ELF-1 (cell line): ENCODE measurements at places on chromosomes 11 and 22.
A peak's percentile ranks its signal among the peaks of the same experiment; 100 is the strongest.

- DNase-seq: peak; percentile 18
These were observed 379.2 kb downstream of the SHANK2 start for GRCh38 chr11:70872955-70873735.

GRCh38 chr11:84249344-84250135, 963.4 kb upstream of the CCDC90B start:
- DNase-seq: no peak

DNA sequence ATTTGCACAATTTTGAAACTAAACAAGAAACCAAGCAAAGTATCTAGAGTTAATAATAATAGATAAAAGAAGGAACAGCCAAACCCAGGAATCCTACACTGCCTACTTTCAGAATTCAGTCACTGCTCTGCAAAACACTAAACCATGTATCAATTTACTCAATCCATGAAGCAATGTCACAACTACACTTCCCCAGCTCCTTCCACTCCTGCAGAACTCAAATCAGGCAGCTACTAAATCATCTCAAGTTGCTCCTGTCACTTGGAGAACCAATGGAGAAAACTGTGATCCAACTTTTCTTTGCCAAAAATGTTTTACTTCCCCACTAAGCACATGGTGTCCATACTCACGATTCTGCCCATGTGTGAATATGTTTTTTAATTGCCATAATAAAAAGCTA, 24.9 kb upstream of the C11orf58 start:
- no peak for DNase-seq

DNA sequence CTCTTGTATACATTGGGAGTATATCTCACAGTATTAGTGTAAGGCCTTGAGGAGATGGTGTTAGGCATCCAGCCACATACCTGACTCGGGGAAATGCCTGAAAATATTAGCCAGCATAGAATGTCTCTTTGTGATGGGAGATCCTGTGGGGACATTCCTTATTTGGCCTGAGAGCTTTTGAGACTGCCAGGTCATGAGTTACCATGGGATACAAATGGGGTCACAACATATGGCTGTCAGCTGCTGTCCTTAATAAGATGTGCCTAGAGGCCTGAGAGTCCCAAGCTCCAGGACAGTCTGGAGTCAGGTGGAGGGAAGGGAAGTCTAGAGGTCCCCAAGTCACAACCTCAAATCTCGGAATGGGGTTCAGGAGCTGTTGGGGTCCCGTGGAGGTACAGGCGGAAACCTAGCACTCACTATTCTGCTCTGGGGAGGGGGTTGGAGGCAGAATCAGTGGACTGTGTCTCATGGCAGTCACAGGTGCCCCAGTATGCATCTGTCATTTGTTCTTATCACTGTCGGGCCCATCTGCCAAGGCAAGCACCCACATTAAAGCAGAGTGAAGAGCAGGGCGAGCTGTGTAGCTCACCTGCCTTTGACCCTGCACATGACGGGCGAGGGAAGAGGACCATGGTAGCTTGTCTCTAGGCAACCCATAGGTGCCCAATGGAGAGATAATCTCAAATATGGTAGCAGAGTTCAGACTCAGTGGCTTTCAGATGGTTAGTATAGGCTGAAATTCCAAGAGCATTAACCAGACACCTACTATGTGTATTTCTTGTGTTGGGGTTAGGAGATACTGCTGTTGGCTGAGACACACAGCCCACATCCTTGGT, 29.9 kb downstream of the KCNQ1OT1 start:
- DNase-seq: no peak

DNA sequence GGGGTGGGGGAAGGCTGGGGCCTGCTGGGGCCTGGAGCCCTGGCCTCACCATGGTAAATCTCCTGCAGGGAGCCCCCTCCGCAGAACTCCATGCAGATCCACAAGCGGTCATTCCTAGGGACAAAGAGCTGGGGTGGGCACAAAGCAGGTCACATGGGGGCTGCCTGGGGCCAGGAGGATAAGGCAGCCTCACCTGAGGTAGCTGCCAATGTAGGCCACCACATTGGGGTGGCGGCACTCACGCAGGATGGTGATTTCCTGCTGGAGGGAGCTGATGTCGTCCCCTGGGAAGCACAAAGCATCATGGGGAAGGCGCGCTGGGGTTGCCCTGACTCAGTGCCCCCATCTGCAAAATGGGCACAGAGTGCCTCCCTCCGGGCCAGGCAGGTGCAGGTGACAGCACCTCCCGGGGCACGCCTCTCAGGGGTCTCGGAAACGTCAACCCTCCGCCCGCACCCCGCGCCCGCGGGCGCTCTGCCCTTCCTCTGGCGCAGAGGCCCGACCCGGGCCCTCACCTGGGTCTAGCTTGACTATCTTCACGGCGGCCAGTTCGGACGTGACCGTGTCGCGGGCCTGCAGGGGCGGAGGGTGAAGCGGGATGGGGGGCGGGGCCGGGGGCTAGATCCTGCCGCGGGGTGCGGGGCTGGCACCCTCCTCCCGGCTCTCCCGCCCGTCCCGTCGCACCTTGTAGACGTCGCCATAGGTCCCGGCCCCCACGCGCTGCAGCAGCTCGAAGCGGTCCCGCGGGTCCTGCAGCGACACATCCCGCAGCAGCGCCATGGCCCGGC, 450 bp downstream of the MAP4K2 start:
- peak; percentile 28 for DNase-seq

DNA sequence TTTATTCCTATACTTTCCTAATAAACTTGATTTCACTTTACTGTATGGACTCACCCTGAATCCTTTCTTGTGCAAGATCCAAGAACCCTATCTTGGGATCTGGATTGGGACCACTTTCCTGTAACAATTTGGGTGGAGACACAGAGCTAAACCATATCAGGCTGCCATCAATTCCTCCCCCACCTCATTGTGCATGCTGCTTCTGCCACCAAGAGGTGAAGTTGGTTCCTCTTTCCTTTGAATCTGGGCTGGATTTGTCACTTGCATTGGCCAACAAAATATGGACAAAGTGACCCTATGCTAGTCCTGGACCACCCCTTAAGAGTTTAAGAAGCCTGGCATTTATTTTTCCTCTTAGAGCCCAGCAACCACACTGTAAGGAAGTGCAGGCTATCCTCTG, 39.4 kb upstream of the CEP295 start:
- DNase-seq: peak; percentile 13

GRCh38 chr11:2393941-2394817, 6.4 kb upstream of the TSSC4 start:
- DNase-seq: no peak

DNA sequence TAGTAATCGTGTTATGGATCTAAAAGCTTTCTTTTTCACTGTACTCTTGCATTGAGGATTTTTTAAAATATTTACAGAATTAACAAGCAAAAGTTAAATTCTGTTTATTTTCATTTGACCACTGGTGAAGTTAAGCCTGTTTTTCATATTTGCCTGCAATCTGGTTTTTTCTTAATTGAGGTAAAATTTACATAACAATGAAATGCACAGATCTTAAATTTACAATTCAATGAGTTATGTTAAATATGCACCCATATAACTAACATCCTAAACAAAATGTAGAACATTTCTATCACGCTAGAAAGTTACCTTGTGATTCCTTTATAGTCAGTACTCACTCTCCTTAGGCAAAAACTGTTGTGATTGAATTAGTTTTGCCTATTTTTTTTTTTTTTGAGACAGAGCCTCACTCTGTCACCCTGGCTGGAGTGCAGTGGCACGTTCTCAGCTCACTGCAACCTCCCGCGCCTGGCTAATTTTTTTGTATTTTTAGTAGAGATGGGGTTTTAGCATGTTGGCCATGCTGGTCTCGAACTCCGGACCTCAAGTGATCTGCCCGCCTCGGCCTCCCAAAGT, 54.5 kb upstream of the WEE1 start:
- no peak for DNase-seq

DNA sequence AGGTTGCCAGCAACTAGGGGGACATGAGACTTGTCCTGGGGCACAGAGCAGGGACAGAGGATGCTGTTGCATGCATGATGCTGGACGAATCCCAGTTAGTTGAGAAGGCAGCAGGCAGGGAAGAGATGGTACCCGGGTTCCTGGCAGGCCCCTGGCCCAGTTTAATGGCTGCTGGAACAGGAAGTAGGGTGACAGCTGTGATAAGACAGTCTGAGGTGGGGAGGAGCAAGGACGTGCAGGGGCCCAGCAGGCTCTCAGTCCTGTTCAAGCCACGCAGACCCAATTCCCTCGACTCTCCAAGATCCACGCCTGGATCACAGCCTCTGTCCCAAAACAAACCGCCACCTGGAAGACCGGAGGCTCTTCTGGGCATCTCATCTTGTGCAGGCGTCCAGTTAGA, 32.0 kb downstream of the LRRC10B start:
- DNase-seq: no peak

GRCh38 chr11:117819096-117820040, 5.2 kb downstream of the FXYD2 start:
- peak; percentile 92 for DNase-seq

- DNase-seq: no peak
These were observed 135.3 kb downstream of the KIF18A start for GRCh38 chr11:27972522-27973170.

- DNase-seq: no peak
These were observed 1.5 kb downstream of the APOBEC3H start for GRCh38 chr22:39098576-39098975.

- no peak for DNase-seq
These were observed 812 bp upstream of the SMTN start for GRCh38 chr22:31080164-31080847.

DNA sequence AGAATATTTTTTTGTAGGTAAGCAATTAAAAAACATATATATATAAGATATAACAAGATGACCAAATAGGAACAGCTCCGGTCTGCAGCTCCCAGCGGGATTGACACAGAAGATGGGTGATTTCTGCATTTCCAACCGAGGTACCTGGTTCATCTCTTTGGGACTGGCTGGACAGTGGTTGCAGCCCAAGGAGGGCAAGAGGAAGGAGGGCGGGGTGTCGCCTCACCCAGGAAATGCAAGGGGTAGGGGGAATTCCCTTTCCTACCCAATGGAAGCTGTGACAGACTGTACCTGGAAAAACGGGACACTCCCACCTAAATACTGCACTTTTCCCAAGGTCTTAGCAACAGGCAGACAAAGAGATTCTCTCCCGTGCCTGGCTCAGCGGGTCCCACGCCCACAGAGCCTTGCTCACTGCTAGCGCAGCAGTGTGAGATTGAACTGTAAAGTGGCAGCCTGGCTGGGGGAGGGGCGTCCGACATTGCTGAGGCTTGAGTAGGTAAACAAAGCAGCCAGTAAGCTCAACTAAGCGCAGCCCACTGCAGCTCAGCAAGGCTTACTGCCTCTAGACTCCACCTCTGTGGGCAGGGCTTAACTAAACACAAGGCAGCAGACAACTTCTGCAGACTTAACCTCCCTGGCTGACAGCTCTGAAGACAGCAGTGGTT, 163.8 kb downstream of the CWF19L2 start:
- DNase-seq: peak; percentile 90

DNA sequence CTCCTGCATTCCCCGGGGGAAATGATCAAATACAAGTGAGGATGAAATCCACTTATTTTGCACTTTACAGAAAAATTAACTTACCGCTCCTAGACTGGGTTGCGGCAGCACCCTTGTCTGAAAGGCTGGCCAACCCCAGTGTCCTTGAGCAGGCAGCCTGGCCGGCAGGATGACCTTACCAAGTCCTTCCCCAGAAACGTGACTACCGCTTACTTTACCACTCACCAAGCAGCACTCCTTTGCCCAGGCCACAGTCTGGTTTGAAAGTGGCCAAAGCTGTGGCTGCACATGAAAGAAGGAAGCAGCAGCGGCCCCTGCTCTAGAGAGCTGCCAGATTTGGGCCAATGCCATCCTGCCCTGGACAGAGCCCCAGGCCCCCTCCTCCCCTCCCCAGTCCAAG, 20.3 kb downstream of the MYH9 start:
- DNase-seq: no peak

- DNase-seq: peak; percentile 52
These were observed 6.6 kb upstream of the CDC42BPG start for GRCh38 chr11:64850979-64851567.

DNA sequence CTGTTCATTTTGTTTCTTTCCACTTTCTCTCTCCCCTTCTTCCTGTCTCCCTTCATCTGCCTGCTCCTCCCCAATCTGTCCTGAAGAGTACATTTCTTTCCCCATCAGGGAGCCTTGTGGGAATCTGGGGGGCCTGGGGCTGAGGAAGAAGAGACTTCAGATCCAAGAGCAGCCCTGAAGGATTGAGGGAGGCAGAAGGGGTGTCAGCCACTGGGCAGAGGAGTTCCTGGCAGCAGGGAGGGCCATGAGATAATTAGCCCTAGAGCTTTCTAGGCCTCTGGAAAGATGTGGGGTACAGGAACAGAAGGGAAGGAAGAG, 24.4 kb upstream of the OAF start:
- DNase-seq: no peak

DNA sequence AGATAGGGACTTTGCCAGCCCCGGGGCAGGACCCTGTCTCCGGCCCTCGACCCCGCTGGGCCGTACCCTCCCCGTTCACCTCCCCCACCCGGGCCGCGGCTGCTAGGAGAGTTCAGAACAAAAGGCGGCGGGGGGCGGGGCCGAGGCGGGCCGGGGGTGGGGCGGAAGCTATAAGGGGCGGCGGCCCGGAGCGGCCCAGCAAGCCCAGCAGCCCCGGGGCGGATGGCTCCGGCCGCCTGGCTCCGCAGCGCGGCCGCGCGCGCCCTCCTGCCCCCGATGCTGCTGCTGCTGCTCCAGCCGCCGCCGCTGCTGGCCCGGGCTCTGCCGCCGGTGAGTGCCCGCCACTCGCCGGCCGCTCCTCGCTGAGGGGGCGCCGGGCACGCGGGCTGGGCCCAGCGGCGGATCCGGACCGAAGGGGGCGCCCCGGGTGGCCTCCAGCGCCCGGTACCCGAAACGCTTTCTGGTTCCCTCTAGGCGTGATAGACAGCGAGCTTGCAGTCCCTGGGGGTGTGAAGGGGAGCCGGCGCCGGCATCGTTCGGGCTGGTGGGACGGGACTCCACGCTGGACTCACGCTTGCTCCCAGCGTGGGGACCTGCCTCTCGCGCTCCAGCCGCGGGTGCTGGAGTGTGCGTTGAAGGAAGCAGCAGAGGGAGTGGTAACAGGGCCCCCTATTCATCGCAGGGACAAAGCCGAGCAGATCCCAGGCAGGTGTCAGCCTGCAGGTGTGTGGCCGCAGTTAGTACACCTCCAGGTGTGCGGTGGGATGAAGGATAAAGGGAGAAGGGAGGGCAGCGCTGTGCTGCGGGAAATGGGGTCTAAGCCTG, at the start of gene MMP11:
MMP11 (plus strand) TSS at position 201 of the 825 bp plus-strand sequence; CDS start at position 223, 22 bp downstream.
- DNase-seq: no peak

- no peak for DNase-seq
These were observed 88.8 kb upstream of the THY1 start for GRCh38 chr11:119511614-119512306.

DNA sequence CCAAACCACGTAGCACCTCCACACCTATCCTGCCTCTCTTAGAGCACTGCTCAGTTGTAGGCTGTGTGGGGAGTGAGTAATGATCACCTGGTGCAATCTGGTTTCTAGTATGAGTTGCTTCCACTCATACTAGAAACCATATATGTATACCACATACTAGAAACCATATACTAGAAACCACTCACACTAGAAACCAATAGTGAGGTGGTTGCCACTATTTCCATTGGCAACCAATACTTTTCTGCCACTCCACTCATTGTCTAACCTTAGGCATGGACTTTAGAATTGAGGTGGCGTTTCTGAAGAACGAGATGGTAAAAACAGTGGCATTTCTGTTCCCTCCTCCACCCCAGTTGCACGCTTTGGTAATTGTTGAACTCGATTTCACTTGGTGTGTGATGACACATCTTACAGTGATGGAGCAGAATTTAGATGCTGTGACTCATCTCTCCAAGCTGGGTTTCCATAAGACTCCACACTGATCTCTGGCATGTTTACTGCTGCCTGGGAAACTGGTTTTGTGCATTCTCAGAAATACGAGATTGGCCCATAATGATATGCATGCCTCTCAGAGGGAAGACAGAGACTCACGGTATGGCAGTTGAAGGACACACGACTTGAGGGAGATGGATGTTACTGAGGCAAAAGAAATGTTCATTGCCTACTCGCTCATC, 82.9 kb downstream of the KIRREL3 start:
- DNase-seq: peak; percentile 10
